GM12892 (cell line): ENCODE measurements at places on chromosomes 1 and 21.

DNA sequence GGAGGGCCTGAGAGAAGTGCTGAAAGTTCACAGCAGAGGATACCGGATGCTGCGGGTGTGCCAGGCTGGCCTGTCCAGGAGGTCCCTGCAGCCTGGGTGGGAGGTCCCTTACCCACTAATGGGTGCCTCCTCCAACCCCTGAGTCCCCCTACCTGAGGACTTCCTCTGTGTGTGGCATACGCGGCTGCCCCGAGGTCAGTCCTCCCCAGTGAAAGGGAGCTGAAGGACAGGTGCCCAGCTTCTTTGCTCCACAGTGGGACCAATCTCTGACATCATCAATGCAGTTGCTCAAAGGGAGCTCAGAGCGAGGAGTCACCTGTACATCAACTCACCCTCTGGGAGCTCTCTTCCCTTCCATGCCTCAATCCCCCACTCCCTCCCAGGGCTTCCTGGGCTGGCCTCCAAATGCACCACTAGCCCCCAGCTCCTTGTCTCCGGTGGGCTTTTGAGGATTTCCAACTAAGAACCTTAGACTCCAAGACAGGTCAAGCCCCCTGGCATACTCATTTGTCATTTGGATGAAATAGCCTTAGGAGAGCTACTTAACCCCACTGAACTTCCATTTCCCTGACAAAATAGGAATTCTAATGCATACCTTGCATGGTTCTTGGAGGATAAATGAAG is 53.9 kb downstream of the PDE9A start:
- no peak for DNase-seq

- DNase-seq: no peak
Measured at GRCh38 chr21:28781602-28782276, 210.9 kb downstream of the LTN1 start.

DNA sequence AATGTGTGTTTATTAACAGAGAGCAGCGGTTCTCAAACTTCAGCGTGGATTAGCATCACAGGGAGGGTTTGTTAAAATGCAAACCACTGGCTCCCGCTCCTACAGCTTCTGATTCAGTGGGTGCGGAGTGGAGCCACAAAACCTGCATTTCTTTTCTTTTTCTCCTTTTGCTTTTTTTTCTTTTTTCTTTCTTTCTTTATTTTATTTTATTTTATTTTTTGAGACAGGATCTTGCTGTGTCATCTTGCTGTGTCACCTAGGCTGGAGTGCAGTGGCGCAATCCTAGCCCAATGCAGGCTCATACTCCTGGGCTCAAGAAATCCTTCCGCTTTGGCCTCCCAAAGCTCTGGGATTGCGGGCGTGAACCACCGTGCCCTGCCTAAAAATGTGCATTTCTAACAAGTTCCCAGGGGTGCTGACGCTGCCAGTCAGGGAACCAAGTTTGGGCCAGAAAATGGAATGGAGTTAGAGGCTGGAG is 20.9 kb upstream of the SLC1A7 start:
- no peak for DNase-seq

GRCh38 chr1:233613252-233614172 is at the start of gene KCNK1:
KCNK1 (plus strand) TSS chr1:233614106; CDS start chr1:233614172, 66 bp downstream.
- peak; percentile 23 for DNase-seq

- DNase-seq: no peak
Measured at GRCh38 chr1:115118086-115118485, 28.8 kb upstream of the TSPAN2 start.

GRCh38 chr1:169586395-169587255 is at the start of gene F5:
F5 (minus strand) TSS chr1:169586481; CDS start chr1:169586386, 95 bp downstream.
- DNase-seq: peak; percentile 39
